ENCODE measurements at places on chromosomes 16 and 17.

GRCh38 chr17:63436523-63437110 is 9.5 kb downstream of the CYB561 start:
- no peak for DNase-seq

GRCh38 chr17:3565143-3565542 is 7.5 kb upstream of the TRPV3 start:
- no peak for DNase-seq

- DNase-seq: no peak
These were observed 693 bp downstream of the NDRG4 start for GRCh38 chr16:58500430-58501241.

- peak; percentile 66 for DNase-seq
These were observed 14.4 kb upstream of the ALDH3A1 start for GRCh38 chr17:19762515-19762961.

DNA sequence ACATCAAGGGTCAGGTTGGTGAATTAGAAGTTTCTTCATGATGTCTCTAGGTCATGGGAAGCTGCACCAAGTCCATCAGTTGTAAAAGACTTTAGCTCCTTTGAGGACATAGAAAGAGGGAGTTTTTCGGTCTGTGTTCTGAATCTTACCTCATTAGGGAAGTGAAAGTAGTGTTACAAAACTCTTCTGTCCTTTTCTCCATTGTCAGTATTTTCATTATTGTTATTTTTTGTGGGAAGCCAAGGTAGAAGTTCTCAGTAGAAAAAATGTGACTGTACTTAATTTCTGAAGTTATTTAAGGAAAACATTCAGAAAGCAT is 24.2 kb downstream of the MAP3K3 start:
- DNase-seq: peak; percentile 31

- no peak for DNase-seq
These were observed 59.7 kb upstream of the DHX40 start for GRCh38 chr17:59505610-59506276.

GRCh38 chr16:25012525-25012991 is 2.6 kb downstream of the ARHGAP17 start:
- DNase-seq: no peak
